ENCODE measurements at places on chromosomes 16 and 17.

DNA sequence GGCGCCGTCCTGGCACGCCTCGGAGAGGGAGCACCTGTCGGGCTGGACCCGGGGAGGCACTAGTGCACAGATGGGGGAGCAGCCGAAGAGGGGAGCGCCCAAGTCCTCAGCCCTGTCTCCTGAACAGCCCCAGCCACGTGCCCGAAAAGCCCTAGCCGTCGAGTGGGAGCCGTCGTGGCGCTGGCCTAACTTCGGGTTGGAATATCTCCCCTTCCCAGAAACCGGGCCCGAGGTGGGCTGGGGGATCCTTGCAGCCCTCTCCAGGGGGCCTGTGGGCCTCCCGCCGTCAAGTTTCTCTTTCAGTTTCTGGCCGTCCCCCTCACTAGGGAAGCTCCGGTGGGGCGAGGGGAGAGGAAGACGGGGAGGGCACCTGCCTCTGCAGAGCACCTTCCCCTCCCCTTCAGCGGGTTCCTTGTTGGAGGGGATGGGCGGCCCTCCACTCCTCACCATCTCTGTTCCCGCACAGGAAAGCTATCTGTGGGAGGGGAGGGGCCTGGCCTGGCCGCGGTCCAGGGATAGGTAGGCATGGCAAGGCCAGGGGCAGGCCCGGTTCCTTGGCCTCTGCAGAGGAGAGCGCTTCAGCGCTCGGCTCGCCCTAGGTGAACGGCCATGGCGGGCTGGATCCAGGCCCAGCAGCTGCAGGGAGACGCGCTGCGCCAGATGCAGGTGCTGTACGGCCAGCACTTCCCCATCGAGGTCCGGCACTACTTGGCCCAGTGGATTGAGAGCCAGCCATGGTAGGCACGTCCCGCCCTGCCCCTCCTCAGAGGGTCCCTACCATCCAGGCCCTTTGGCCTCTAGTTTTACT, 709 bp downstream of the STAT5A start:
- DNase-seq = no peak

- DNase-seq = no peak
Observed at GRCh38 chr16:89863741-89864526, 9.5 kb upstream of the TCF25 start.

GRCh38 chr17:49910094-49910857, 58.7 kb upstream of the DLX4 start:
- no peak for DNase-seq

DNA sequence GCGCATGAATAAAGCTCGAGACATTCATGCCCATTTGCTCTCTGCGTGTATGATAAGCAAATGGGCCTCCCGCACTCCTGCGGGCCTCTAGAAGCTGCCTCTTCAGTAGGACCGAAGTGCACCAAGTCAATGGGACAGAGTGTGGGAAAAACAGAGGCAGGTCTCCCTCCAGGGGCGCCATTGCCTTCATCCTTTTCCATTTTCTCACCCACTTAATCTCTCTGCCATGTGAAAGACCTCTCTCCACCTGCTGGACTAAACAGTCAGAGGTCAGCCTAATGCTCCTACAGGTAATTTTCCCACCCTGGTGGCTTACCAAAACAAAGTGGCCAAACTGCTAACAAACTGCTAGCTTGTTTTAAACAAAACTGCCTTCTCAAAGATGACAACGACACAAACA, 210.9 kb downstream of the ZFHX3 start:
- DNase-seq = no peak

DNA sequence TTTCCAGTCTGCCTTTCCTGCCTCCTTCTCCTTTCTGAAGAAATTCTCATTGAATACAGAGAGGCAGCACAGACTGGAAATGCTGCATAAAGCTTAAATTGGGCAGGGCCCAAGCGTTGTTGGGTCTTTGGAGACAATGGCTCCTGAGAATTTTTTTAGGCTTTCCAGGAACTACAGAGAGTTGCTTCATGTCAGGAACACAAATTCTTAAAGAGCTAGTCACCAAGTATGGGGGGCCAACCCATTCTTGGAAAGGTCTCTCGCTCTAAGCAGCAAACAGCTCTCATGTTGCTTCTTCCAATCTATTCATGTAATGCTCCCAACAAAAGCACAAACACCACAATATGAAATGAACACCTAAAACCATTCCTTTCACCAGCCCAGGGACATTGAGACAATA, 6.9 kb downstream of the HNF1B start:
- DNase-seq = no peak

DNA sequence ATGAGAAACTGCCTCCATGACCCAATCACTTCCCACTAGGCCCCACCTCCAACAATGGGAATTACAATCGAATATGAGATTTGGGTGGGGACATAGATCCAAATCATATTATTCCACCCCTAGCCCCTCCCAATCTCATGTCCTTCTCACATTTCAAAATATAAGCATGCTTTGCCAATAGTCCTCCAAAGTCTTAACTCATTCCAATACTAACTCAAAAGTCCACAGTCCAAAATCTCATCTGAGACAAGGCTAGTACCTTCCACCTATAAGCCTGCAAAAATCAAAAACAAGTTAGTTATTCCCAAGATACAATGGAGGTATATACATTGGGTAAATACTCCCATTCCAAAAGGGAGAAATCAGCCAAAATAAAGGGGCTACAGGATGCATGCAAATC, 12.9 kb downstream of the CLEC10A start:
- DNase-seq = no peak

GRCh38 chr16:26334218-26335111, 642.7 kb downstream of the HS3ST4 start:
- DNase-seq = no peak
